T47D (cell line): ENCODE measurements at places on chromosomes 12 and 14.

DNA sequence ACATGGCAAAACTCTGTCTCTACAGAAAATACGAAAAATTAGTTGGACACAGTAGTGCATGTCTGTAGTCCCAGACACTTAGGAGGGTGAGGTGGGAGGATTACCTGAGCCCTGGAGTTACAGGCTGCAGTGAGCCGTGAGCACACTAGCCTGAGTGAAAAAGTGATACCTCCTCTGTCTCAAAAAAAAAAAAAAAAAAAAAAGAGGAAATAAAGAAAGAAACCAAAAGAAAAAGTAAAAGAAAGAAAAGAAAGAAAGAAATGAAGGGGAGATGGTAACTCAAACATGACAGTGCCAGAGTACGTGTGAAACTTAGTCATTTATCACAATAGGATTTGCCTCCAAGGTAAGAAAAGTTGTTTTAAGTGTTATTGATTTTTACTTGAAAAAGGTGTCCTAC lies 407.0 kb upstream of the MGAT4C start:
- no peak for DNase-seq

- no peak for DNase-seq
These were observed 186.4 kb downstream of the MSRB3 start for GRCh38 chr12:65464930-65465329.

GRCh38 chr12:110149086-110149660 lies 25.0 kb downstream of the IFT81 start:
- DNase-seq: no peak

DNA sequence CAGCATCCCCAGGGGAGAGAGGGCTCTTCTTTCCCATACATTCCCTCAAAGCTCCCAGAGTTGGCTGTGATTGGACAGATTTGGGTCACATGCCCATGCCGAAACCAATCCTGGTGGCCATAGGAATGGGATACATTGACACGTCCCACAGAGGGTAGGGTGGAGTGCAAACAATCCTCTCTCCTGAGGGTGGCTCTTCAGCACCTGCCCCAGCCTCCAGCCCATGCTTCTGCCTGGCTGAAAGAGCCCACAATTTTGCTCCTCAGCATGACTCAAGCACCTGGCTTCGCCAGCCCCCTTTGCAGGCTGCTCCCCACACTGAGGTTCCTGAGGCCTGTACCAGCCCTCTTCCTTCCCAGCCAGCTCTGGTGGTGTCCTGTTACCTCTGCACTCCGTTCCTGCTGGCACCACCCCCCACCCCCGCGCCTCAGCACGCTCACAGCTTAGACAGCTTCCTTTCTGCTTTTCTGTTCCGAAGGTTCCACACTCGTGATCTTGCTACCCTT lies 71.7 kb downstream of the CCDC92 start:
- DNase-seq: no peak
